ENCODE measurements at places on chromosomes 13 and 19.

- no peak for DNase-seq
Observed at GRCh38 chr13:111900390-111901131, 166.4 kb upstream of the SOX1 start.

DNA sequence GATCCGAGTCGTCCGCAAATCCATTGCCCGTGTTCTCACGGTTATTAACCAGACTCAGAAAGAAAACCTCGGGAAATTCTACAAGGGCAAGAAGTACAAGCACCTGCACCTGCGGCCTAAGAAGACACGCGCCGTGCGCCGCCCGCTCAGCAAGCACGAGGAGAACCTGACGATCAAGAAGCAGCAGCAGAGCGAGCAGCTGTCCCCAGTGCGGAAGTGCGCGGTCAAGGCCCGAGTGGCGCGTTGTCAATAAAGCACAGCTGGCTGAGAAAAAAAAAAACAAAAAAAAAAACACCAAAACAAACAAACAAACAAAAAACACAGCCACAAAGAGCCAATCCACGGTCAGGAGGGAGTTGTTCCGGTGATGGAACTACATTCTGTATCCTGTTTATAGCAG is 4.7 kb upstream of the GNA15 start:
- no peak for DNase-seq

GRCh38 chr19:56404705-56405056 is 549 bp downstream of the ZNF583 start:
- no peak for DNase-seq

DNA sequence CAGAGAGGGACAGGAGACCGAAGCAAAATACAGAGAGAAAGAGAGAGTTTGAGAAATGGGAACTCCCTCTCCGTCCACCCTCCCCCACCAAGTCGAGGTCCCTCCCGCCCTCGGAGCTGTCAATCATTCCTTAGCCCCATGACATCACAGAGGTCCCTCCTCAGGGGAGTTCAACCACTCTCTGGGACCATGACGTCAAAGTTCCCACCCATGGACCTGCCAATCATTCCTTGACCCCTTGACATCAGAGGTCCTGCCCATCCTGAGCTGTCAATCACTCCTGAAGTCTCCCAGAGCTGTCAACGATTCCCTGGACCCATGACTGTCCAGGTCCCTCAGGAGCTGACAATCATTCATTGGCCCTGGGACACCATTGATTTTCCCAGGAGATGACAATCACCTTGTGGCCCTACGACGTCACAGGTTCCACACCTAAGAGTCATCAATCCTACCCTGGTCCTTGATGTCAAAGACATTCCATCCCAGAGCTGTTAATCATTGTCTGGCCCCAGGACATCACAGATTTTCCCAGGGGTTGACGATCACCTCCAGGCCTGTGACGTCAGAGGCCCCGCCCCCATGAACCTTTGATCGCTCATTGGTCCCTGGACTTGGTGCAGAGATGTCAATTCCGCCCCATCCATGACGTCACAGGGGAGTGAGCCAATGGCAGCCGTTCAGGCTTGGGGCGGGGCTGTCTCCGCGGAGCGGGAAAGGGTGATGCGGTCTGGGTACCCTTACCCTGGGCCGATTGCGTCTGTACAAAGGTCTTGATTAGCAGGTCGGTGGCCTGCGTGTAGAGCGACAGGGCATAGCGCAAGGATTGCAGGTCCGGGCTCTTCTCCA is 61.7 kb downstream of the COLGALT1 start:
- no peak for DNase-seq

DNA sequence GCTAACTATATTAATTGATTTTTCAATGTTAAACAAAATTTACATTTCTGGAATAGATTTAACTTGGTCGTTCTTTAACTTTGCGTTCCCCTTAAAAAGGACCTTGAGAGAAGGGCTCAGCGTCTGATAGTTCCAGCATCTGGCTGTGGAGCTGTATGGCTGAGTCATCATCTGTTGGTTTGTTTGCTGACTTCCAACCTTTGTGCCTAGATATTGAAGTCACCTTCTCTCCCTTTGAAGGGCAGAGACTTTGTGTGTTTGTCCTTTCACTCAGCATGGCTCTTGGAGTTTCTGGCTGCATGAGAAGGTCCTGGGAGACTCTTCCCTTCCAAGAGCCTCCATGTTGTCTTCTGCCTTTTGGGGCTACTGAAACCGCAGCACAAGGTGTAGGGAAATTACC is 16.6 kb upstream of the IRS2 start:
- no peak for DNase-seq

DNA sequence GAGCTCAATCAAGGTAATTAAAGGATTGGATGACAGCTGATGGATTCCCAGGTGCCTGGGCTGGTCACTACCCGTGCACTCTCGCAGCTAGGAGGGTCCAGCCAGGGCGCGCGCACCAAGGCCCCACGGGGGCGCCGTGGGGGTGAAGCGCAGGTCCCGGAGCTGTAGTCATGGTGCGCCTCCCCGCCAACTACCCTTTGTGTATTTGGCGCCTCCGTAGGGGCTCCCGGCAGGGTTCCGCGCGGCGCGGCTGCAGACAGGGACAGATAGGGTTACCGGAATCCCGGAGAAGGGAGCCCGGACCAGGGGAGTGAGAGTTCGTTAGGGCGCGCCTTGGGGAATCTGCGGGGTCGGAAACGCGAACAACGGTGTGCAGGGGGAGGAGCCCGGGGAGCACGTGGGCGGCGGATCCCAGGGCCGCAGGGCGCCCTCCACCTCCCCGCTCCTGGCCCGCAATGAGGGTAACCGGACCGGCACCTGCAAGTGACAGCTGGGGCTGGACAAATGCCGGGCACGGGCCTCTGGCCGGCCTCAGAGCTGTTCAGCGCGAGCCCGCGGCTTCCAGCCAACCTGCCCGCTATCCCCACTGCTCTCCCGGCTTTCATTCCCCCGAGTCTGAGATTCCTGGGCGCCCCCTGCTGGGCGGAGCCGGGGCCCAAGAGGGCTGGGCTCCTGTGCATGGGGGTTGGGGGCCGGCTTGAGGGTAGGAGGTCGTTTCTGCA is 3.4 kb upstream of the PRAM1 start:
- peak; percentile 70 for DNase-seq

GRCh38 chr19:31678421-31678820 is 329.2 kb upstream of the TSHZ3 start:
- DNase-seq, result no peak

DNA sequence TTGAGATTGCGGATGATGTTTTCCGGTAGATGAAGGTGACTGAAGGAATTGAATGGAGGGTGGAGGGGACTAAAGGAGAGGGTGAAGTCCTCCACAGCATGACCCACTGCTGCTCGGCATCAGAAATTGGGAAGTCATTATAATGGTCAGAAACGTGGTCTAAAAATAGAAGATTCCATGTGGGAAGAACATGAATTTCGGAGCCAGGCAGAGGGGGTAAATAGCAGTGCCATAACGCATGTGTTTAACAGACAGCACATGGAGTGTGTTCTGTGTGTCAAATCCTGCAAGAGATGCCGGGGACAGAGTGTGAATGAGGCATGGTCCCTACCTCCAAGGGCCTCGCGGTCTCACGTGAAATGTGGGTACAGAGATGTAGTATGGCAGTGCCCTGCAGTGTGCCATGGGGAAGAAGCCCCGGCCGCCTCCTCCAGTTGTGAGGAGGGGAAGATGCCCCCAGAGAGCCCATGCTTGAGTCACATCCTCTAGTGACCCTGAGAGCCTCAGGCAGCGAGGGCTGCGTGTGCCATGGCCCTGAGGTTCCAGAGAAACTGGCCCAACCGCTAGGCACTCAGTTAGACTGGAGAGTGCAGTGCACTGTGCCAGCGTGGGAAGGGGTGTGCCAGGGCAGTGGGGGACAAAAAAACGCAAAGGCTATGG is 106.1 kb downstream of the COL4A2 start:
- DNase-seq, result no peak

- no peak for DNase-seq
Observed at GRCh38 chr19:56110515-56111448, 10.3 kb downstream of the ZNF787 start.

DNA sequence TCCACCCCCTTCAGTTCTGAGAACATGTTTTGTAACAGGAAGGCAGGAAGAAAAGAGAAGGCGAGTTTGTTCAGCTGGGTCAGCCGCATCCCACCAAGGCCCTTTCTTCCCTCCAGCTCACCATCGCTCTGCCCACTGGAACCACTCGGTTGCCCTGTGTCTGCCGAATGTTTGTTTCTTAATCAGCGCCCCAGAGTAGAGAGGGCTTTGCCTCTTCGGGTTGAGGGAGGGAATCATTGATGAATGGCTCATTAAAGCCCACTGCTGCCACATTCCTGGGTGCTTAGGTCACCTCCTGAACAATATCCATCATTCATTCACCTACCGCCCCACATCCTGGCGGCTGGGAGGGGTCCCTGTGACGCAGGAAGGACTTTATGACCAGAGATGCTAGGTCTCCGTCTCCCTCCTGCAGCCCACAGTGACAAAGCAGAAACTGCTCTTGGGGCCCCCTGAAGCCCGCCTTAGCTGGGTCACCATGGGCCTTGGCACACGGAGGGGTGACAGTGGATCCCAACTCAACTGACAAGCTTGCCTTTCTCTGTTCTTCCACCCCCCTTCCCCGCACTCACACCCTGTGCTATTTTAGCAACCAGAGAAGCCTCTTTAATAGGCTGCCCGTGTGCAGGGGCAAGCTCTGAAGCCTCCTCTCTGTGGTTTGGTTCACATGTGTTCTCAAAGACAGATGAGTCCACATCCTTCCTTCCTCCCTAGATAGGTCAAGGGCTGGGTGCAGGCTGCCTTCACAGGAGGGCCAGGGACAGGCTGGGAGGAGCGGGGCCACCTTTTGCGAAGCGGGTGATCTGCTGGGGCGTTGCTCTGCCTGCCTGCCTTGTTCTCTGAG is 46.2 kb downstream of the ACTN4 start:
- no peak for DNase-seq

- peak; percentile 29 for DNase-seq
Observed at GRCh38 chr13:19862481-19863313, 752 bp downstream of the ZMYM5 start.

DNA sequence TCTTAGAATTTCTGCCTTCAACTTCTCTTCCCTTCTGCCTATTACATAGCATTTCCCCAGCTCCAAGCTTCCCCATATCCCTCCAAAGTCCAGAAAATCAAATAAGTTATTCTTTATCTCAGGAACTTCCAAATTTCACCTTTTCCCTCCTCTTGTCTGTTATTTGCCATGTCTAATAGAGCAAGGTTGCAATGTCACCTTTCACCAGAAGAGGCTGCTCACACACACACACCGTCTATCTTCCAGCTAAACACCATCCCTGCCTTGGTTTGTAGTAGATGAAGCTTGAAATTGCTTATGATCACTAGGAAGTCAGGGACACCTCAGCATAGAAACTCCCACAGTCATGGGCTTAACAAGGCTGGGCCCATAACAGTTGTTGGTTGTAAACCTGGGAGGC is 48.4 kb downstream of the ZNRF4 start:
- no peak for DNase-seq

DNA sequence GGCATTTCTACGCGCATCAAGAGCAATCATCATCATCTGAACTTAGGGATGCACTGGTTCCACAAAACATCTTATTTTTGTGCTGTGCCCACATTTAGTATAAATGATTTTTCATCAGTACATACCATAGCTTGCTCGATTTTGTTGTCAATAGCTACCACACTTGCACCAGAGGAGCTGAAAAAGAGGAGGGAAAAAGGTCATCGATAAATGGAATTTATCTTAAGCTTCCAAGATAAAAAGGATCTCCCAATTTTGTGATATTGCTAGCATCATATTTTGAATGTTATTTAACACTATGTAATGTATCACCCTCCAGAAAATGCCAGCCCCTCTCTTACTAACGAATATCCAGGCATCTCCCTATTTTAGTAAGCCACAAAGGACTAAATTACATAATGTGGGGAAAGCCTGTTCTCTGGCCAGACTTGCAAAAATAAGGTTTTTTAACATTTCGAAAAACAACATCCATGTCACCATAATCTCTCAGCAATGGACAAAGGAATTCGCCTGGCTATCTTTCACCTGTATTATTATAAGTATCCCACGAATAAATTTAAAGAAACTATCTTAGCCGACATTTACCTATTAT is 62.4 kb downstream of the SERP2 start:
- DNase-seq, result no peak

DNA sequence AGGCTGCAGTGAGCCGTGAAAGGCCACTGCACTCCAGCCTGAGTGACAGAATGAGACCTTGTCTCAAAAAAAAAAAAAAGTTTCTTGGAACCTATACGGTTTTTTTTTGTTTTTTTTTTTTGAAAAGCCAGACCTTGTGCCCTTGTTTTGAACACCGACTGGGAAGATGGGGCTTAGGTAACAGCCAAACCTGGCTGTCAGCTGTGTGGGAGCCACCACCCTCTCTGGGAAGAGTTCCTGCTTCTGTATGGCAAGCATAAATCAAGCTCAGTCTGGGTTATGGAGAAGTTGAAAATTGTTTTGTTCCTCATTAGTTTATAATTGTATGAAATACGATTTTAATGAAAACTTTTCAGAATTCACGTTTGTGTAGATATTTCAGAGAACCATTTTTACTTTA is 39.5 kb downstream of the MPHOSPH8 start:
- DNase-seq, result no peak

GRCh38 chr13:107284173-107284572 is 716.2 kb upstream of the ARGLU1 start:
- no peak for DNase-seq

GRCh38 chr13:69904784-69905183 is 202.8 kb upstream of the ATXN8OS start:
- DNase-seq, result no peak

DNA sequence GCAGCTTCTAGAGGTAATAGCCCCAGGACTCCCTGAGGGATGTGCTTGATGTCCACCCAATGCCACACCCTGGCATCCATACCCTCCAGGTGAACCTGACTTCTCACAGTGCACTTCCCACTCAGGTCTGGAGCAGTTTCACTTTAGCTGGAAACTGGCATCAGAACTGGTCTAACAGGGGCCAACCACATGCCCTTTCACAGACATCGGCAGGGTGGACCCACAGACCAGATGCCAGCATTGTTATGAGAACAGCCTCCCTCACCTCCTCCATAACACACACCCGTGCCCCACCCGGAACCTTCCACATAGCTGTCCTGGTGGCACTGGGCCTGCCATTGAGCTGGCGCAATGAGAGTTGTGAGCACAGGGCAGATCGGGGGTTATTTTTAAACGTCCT is 77.4 kb upstream of the GPR12 start:
- no peak for DNase-seq

GRCh38 chr13:73998631-73999030 is 135.6 kb downstream of the KLF12 start:
- no peak for DNase-seq

- no peak for DNase-seq
Observed at GRCh38 chr13:97502181-97502580, 68.2 kb downstream of the RAP2A start.

DNA sequence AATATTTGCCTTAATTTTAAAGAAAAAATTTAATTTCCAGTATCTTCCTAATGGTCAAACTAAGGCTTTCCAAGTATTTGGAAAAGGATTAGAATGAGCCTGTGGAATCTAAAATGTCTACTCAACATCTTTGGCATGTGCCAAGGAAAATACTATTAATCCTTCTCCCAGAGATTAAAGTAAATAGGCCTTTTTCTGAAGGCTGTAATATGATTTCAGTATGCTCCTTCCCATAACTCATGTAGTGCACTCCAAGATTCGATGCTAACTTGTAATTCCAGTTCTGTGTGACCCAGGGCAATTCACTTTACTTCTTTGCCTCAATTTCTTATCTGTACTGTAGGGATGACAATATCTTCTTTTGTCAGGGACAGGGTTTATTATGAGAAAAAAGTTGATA is 196.9 kb downstream of the ZIC5 start:
- no peak for DNase-seq
